ENCODE measurements at places on chromosomes 12 and 14. TPM values are rescaled to one million over a fixed set of nuclear protein-coding genes. Genes with fewer than 3 reads are reported as not detected.

The C1QL4 gene
- not detected for total RNA-seq

The OVCH1 gene
- total RNA-seq, result not detected

The MUCL1 gene
- not detected for total RNA-seq

The FOXG1 gene
- not detected for total RNA-seq

The FAM181A gene
- not detected for total RNA-seq

The RERG gene
- total RNA-seq, result not detected

The SLCO1B1 gene
- total RNA-seq, result not detected
